ENCODE measurements at places on chromosomes 3 and 15. TPM values are rescaled to one million over a fixed set of nuclear protein-coding genes. Genes with fewer than 3 reads are reported as not detected.

The MOBP gene
- not detected for total RNA-seq

The LCTL gene
- total RNA-seq = not detected

The AKAP13 gene
- 319 TPM for total RNA-seq

The PAQR9 gene
- not detected for total RNA-seq

The DALRD3 gene
- 32.8 TPM for total RNA-seq

The ZIC4 gene
- total RNA-seq = not detected
